Omental fat pad (tissue), 4 donors: ENCODE measurements at places on chromosomes 3 and 15. TPM values are rescaled to one million over a fixed set of nuclear protein-coding genes. Genes with fewer than 3 reads are reported as not detected.

GRCh38 chr15:31228011-31228484 is 98.6 kb upstream of the KLF13 start:
- no peak for DNase-seq

DNA sequence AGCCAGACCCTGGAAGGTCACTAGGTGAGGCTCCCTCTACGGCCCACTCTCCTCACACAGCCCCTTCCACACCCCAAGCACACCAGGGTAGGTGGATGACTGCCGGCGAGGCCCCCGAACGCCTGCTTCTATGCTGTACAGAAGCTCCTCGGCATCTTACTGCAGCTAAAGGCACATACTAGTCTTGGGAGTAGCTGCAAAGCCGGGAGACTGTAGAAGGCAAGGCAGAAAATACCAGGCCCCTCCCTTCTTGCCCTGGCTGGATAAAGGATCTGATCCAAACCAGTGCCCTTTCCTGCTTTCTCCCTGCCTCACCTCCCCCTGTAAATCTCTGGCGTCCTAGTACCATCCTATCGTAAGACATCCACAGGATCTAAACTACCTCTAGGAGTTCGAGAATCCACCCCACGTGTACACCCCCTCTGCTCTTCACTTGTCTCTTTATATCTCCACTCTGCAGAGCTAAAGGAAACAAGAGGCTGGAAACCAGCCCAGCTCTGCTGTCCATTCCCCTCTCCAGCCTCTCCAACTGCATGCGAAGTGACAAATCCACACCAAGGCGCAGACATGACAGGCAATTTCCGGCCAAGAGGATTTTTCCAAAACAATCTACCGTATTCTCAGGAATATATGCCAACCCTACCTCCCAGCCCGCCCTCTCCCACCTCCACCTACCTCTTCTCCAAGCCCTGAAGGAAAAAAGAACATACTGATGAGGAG is 11.8 kb downstream of the TNK2 start:
- DNase-seq = no peak

DNA sequence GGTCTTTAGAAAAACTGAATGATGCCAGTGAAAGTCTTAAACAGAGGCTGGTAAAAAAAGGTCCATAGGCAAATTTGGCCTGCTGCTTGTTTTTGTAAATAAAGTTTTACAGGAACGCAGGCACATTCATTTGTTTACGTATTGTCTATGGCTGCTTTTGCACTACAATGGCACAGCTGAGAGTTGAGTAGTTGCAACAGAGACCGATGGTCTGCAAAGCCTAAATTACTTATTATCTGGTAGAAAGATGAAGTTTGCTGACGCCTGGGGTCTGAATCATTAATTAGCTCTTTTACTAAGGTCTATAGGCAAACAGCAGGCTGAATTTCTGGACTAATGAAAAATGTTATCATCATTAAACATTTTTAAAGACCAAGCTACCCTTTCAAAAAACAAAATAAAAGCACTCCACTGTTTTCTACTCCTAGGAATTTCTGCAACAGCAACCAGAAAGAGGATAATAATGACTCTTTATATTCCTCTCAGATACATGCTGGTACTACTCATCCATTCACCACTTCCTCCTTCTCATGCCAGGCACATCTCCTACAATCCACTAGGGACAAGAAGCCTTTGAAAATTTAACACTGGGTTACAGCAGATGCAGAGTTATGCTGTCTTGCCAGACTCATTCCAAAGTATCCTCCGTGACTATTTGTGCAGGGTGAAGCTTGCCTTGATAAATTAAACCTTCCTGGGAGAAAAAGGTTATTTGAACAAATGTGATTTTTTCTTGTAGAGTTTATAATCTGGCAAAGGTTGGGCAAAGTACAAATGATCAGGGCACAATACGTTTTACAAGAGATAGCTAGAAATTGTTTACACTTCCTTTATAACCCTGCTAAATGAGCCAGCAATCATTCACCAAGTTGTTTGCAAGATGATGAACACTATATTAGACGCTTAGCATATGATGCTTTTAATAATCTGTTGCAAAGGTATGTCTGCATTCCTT is 6.0 kb downstream of the GATM start:
- no peak for DNase-seq

DNA sequence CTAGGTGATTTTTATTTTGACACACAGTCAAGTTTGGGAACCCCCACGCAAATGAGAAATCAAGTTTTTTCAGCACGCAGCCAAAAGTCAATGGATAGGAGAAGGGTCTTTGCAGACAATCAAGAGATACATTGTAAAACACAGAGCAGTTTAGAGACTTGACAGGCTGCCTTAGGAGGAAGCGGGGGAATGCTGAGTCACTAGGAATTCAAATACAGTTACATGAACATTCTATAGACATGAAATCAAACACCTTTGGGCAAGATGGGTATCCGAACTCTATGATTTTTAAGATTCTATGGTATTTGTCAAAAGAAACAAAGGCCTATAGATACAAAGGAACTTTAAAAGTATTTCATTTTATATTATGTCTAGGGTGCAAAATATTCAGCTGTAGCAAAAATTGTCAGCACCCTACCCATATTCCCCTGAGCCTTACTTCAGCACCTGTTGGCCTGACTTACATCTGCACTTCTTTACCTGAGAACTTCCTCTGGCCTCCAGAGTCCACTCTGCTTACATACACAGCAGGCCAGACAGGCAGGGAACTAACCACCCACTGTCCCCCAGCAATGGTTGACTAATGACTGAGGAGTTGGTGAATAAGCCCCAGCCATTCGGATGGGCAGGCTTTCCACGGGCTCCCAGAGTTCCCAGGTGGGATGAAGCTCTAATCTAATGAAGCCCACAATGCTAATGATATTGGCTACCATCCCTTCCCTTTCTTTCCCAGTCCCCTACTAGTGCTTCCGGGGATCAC is 289.3 kb upstream of the RORA start:
- DNase-seq = no peak

GRCh38 chr3:6821411-6821810 is 39.5 kb upstream of the GRM7 start:
- DNase-seq = no peak

Gene EFCC1
- 1.2 TPM for total RNA-seq

Gene CRYBG3
- total RNA-seq = 62.6 TPM

DNA sequence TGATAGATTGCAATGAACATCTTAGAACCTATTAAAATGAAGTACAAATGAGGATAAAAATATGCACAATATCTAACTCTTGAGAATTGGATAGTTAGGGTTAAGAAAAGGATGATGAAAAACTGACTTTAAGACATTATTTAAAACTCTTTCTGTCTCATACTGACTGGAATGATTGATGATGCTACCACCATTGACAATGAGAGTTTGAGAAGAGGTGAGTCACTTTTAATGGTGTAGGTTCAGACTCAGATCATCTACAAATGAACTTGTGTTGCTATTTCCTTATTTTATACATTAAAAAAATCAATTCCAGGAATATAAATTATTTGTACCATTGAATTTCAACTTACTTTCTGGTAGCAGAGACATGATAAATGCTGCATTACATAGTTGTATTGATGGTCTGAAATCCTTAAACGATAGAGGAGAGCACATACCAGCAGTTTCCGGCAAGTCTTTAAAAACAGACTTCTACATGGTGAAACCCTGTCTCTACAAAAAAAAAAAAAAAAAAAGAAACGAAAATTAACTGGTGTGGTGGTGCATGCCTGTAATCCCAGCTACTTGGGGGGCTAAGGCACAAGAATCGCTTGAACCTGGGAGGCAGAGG is 409.0 kb downstream of the OTOL1 start:
- DNase-seq = no peak

Gene ATP6V1A
- total RNA-seq = 53.4 TPM

- DNase-seq = no peak
Observed at GRCh38 chr3:188367678-188368077, 213.7 kb downstream of the LPP start.

DNA sequence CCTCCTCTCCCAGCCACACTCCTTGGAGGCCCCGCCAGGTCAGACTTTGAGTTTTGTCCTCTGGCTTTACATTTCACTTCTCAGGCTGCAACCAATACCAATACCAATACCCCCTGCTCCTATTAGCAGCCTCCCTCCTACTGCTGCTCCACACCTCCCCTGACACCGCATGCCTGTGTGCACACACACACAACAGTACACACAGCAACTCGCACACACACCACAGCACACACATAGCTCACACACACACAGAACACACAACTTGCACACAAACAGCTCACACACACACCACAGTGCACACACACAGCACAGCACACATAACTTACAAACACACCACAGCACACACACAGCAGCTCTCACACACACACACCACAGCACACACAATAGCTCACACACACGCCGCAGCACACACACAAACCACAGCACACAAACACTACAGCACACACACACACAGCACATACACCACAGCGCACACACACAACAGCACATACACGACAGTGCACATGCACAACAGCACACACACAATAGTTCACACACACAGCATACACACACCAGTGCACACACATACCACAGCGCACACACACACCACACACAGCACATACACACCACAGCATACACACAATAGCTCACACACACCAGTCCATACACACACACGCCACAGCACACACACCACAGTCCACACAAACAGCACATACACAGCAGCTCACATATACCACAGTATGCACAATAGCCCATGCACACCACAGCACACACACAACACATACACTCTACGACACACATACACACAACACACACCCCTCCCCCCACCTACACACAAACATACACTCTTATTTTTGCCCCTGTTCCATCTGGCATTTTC is 204.7 kb downstream of the UACA start:
- no peak for DNase-seq

Gene ZBED2
- total RNA-seq = 0.56 TPM

Gene WNT7A
- total RNA-seq = not detected

- DNase-seq = no peak
Observed at GRCh38 chr3:193621127-193621526, 28.1 kb downstream of the OPA1 start.

GRCh38 chr3:134486577-134487041 is 752 bp downstream of the CEP63 start:
- no peak for DNase-seq

- DNase-seq = no peak
Observed at GRCh38 chr3:39220407-39221140, 28.2 kb upstream of the XIRP1 start.

GRCh38 chr3:30723211-30723610 is 116.8 kb downstream of the TGFBR2 start:
- DNase-seq = no peak

GRCh38 chr3:138078096-138078495 is 37.3 kb downstream of the DZIP1L start:
- DNase-seq = no peak

DNA sequence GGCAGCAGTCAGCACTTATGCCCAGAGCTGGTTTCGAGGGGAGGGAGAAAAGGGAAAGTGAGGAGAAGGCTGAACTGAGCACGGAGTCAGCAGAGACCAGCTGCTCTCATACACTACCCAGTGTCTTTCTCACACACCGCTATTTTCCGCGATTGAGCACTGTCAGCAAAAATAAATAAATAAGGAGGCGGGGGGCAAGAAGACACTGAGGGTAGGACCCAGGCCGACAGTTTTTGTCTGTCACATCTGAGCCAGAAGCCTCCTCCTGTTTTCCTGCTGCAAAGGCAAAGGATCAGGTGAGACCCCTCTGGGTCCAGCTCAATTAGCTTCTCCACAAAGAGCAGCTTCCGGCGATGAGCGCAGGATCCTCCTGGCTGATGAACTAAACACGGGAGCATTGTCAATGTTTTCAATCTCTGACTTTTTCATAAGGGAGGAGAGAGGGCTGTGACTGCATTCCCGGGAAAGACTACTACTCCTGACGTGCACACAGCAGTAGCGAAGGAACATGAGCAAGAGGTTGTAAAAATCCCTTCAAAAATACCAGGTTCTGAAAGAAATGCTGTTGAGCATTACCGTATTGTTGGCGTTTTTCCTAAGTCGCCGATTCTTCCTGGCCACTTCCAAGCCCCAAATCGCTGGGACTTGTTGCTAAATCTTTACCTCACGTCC is 1.3 kb downstream of the FRMD5 start:
- DNase-seq = no peak

- no peak for DNase-seq
Observed at GRCh38 chr15:77031376-77032050, 36.6 kb downstream of the PSTPIP1 start.

- DNase-seq = no peak
Observed at GRCh38 chr3:99911433-99911832, 93.8 kb downstream of the CMSS1 start.

Gene SRGAP3
- total RNA-seq = 5.3 TPM

DNA sequence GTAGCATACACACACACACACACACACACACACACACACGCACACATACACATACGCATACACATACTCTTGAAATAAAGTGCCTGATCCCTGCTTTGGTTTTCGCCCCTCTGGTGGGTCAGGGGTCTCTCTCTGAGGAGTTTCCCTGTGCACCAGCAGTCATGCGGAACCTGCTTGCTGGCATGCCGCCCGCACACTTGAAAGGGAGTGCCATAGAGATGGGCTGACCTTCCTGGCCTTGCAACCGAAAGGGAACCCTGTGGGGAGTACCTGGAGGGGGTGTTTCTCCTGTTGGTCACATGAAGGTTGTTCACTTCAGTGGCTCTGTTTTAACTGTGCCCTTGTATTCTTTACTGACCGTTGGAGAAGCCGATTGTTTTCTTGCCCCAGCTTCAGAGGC is 752.3 kb downstream of the NR2F2 start:
- no peak for DNase-seq
